NCI-H2107 (cell line): ENCODE measurements at places on chromosomes 4 and X.

DNA sequence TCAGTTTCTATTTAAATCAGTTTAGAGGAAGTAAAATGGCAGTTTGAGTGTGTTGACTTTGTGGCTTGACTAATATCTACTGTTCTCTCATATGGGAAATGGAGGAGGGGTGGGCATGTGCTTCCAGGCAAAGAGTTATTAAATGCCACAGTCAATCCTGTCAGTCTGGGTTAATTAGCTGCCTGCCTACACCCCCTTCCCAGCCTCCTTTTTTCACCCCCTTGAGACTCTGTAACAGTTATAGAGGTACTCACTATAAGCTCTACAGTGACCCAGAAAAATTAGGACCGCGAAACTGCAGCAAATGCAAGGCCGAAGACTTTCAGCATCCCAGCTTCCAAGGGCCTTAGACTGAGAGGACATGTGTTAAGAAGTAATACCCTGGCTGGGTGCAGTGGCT is 165.2 kb downstream of the CORIN start:
- no peak for DNase-seq

- DNase-seq = no peak
These were observed 913.1 kb upstream of the GRIA3 start for GRCh38 chrX:122270809-122271494.

GRCh38 chr4:94370533-94371254 is 28.1 kb upstream of the HPGDS start:
- DNase-seq = no peak

GRCh38 chr4:175935016-175935661 is 123.1 kb upstream of the GPM6A start:
- DNase-seq = no peak

GRCh38 chr4:166882221-166882620 is 352.1 kb downstream of the SPOCK3 start:
- no peak for DNase-seq

GRCh38 chrX:13389501-13389900 is 69.6 kb upstream of the ATXN3L start:
- no peak for DNase-seq

DNA sequence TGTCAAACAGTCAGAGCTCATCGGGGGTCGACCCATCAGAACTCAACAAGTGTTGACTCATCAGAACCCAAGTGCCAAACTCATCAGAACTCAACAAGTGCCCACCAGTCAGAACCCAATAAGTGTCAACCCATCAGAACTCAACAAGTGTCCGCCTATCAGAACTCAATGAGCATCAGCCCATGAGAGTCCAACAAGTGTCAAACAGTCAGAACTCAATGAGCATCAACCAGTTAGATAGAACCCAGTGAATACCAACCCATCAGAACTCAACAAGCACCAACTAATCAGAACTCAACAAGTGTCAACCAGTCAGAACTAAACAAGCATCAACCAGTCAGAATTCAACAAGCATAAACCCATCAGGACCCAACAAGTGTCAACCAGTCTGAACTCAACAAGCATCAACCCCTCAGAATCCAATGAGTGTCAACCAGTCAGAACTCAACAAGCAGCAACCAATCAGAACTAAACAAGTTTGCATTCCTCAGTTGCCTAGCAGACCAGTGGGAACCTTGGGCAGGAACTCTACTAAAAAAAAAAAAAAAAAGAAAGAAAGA is 115.3 kb downstream of the PRKX start:
- DNase-seq = no peak
